ENCODE measurements at places on chromosomes 11 and 22. TPM values are rescaled to one million over a fixed set of nuclear protein-coding genes. Genes with fewer than 3 reads are reported as not detected.

The RAG1 gene
- 0.72 TPM for total RNA-seq

The DGCR6 gene
- total RNA-seq, result 0.56 TPM

The INPP5J gene
- total RNA-seq, result 0.28 TPM

The CNGA4 gene
- total RNA-seq, result under 0.01 TPM

The ARHGAP1 gene
- total RNA-seq, result 28.1 TPM

The ZDHHC8 gene
- 4.4 TPM for total RNA-seq

The TEX12 gene
- total RNA-seq, result not detected

The TRIM66 gene
- total RNA-seq, result 5.0 TPM

The ADM2 gene
- total RNA-seq, result 0.18 TPM

The IGHMBP2 gene
- total RNA-seq, result 4.5 TPM

The C22orf31 gene
- total RNA-seq, result not detected

The RIMBP3C gene
- 0.36 TPM for total RNA-seq

The MFNG gene
- not detected for total RNA-seq

The OPCML gene
- total RNA-seq, result under 0.01 TPM

The OR2AG1 gene
- not detected for total RNA-seq

The GAS2L1 gene
- total RNA-seq, result 1.4 TPM

The TTC36 gene
- not detected for total RNA-seq

The BRSK2 gene
- under 0.01 TPM for total RNA-seq

The DDI1 gene
- total RNA-seq, result not detected

The VPREB1 gene
- not detected for total RNA-seq

The FOXRED2 gene
- 1.7 TPM for total RNA-seq

The ALDH3B1 gene
- 11.9 TPM for total RNA-seq

The IGF2 gene
- total RNA-seq, result 2.3 TPM

The PHOX2A gene
- total RNA-seq, result not detected

The NRGN gene
- total RNA-seq, result 0.83 TPM

The LRRC56 gene
- total RNA-seq, result 0.28 TPM

The EML3 gene
- total RNA-seq, result 4.4 TPM

The FAM111A gene
- 36.4 TPM for total RNA-seq
